ENCODE measurements at places on chromosomes 1 and 21.

DNA sequence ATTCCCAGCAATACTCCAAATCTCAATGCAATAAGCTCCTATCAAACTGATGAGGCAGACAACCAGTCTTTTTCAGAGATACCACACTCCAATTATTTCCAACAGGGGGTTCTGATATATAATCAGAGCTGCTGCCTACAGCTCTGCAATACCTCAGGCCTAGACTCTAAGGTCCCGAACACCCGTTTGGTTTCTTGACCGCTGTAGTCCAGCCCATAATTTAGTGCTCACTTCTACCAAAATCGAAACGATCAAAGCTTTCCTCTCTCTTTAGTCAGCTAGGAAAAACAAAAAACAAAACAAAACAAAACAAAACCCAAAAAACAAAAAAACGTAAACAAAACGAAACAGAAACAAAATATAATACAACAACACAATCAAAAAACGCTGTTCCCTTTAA is 453.0 kb downstream of the NEGR1 start:
- no peak for DNase-seq

GRCh38 chr1:119333163-119333896 is 35.3 kb upstream of the HAO2 start:
- no peak for DNase-seq

DNA sequence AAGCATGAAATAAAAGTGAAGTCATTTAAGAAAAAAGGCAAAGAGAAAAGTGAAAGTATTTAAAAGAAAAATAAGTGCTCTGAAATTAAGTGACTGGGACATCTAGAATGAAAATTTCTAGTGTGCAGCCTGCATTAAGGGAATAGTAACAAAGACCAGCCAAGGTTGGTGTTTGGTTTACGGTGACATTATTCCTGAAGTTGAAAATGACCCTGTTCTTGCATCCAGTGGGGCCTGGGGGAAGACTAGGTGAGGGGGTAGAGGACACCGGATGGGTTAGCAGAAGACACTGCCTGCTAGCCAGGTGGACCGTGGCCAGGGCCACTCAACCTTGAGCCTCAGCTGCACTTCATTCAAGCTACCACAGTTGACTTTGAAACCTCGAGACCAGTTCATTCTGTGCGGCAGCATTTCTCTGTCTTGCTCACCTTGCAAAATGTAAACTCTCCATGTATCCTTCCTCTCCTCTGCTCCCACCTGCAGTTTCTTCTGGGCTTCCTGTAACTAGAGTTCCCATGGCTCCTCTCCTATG is 14.3 kb upstream of the KCNK1 start:
- DNase-seq: no peak

GRCh38 chr1:229388897-229389580 is 44.9 kb downstream of the ACTA1 start:
- no peak for DNase-seq

DNA sequence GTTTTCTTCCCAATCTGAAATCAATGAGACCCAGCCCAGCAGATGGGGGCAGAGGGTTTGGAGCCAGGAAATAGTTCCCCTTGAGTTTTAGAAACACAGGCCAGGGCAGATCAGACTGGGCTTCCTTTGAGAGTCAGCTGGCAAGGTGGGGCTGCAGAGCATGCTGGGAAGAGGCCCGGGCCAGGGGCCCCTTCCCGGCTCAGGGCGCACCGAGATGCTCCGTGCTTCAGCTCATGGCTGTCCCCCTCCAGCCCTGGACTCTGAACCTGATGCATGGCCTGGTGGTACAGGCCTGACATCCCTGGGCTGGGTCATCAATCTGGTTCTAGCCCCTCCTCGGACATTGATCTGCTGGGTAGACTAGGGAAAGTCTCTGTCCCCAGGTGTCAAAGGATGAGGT is 65.1 kb upstream of the RUNX3 start:
- DNase-seq: no peak

DNA sequence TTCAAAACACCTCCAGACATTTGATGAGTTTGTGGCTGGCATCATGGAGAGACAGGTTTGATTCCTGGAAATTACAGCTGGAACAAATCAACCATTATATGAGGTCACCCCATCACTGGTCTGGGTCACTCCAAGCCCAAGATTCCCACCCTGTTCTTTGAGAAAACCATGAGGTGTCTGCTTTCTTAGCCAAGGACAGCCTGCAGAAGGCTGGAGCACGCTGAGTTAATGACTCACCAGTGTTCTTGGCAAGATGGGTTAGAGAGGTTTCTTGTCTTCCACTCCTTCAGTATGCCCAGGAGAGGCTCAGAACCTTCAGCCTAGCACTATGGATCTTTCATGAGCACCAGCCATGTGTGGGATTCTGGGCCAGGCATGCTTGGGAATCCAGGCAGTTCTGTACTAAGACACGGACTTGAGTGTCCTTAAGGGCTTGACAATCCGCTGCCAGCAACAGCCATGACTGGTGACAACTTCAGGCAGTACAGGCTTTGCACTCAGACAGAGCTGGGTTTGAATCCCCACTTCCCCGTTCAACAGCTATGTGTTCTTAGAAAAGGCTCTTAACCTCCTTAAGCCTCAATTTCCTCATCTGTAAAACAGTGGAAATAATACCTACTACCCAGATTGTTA is 43.9 kb downstream of the GRHL3 start:
- no peak for DNase-seq

DNA sequence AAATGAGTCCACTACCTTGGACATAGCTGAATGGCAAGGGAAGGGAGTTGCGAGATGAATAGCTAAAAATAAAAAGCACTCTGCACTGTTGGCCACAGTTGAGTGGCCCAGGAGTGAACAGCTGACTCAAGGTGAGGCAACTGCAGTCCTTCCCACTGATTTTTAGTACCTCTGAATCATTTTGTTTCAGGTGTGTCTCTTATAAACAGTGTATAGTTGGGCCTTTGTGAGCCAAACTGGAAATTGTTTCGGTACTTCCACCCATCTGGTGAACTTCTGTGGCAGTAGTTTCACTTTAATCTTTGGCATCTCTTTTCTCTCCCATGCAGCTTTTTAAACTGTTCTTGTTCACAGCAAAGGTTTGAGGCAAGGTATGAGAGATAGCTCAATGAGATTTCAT is 122.7 kb downstream of the VAV3 start:
- no peak for DNase-seq

All from GM12864 (cell line).